ENCODE measurements at places on chromosomes 7 and 10.

GRCh38 chr7:158494162-158494586, 93.4 kb downstream of the PTPRN2 start:
- DNase-seq, result no peak

- DNase-seq, result no peak
Observed at GRCh38 chr7:42877862-42878261, 34.0 kb downstream of the C7orf25 start.

- no peak for DNase-seq
Observed at GRCh38 chr10:3639546-3639945, 145.5 kb downstream of the KLF6 start.

DNA sequence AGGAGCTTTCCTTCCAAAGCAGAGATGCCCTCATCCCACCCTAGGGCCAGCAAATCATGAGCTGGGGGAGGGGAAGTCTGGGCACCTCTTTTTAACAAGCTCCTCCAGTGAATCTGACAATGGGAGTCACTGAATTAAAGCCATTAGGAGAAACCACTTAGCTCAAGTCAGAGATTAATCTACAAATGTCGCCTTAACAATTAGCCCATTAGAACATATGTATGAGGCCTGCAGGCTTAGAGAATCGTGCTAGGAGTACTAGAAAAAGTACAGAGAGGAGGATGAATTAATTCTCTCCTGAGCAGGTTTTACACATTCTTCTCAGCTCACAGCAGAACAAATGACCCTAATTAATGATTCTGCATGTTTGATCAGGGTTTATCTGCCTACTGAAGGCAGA, 381.3 kb downstream of the KCNMA1 start:
- no peak for DNase-seq

GRCh38 chr10:114767101-114767985, 54.2 kb upstream of the FHIP2A start:
- no peak for DNase-seq

- DNase-seq, result no peak
Observed at GRCh38 chr10:106573106-106573505, 591.4 kb downstream of the SORCS1 start.

DNA sequence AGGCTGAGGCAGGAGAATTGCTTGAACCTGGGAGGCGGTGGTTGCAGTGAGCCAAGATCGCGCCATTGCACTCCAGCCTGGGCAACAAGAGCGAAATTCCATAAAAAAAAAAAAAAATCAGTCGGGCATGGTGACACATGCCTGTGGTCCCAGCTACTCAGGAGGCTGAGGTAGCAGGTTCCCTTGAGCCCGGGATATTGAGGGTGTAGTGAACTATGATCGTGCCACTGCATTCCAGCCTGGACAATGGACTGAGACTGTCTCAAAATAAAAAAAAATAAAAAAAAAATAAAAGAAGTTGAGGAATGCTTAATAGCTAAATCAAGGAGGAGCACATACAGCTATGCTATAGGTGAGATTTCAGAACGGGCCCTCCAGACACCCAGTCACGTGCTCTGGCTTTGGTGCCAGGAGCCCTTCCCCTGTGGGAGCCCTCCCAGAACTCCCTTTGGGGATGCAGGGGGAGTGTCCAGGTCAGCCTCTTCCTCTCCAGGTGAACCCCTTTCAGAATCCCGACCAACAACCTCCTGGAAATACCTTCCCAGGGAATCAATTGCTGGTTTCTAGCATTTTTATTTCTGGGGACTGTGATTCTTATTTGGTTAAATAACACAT, 42.9 kb upstream of the CTBP2 start:
- DNase-seq, result no peak

GRCh38 chr7:78862411-78862900, 591.0 kb downstream of the MAGI2 start:
- no peak for DNase-seq

- no peak for DNase-seq
Observed at GRCh38 chr10:3503299-3503698, 281.7 kb downstream of the KLF6 start.

DNA sequence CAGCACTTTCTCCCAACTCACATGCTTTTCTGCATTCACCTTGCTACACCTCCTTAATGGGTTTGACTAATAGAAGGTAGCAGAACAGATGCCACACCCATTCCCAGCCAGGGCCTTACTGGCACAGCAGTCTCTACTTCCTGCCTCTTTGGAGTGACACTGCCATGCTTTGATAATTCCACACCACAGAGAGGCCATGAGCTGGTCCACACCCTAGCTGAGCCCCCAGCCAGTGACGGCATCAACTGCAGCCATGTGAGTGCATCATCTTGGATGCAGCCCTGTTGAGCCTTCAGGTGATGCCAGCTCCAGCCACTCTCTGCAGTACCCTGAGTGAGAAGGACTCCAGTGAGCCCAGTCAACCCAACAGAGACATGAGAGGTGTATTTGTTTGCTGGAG, 27.5 kb upstream of the EZH2 start:
- no peak for DNase-seq

GRCh38 chr10:44771233-44771995, 139.7 kb upstream of the TMEM72 start:
- DNase-seq, result no peak

DNA sequence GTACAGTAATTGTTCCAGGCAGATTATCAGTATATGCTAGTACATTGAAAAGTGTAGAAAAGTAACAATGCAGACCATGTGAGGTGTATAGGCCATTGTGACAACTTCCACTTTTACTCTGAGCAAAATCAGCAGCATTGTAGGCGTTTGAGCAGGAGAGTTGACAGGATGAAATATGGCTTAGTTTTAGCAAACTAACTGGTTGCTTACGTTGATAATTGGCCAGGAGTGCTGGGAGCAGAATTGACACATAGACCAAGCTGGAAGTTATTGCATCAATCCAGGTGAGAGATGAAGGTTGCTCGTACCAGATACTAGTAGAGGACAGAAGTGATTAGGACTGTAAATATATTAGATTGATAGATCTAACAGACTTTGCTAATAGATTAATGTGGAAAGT, 46.0 kb downstream of the LCOR start:
- no peak for DNase-seq

- DNase-seq, result no peak
Observed at GRCh38 chr7:96021568-96021967, 249.2 kb downstream of the DYNC1I1 start.

- no peak for DNase-seq
Observed at GRCh38 chr7:43931346-43931745, 5.1 kb downstream of the UBE2D4 start.

DNA sequence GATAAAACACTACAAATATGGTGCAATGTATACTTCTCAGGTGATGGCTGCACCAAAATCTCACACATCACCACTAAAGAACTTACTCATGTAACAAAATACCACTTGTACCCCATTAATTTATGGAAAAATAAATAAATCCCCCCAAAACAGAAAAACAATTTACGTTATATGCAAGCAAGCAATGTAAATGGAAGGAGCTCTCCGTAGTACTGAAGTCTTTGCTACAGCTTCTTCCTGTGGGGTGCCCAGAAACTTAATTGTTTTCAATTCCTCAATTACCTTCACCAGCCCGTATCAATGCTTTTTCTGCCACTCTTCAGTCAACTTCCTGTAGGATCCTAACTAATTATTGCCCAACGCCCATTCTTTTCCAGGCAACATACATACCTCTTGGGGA, 138.1 kb downstream of the RELN start:
- no peak for DNase-seq

DNA sequence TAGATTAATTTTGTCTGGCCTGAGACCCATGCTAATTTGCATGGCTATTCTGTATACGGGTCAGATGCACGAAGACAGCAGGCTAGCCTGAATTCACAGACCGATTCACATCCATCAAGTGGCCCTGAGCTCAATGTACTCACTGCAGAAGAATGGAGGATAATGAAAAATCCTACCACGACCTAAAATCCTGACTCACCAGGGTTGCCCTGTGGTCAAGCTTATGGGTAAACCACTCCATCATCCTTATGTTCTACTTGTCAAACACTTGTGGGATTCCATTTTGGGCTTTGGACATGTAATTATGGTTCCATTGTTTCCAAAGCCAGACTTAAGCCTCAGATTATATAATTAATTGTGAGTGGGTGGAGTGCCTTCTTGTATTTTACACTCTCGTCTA, 110.4 kb upstream of the ZNF438 start:
- DNase-seq, result no peak

- no peak for DNase-seq
Observed at GRCh38 chr7:117205873-117206272, 117.0 kb downstream of the WNT2 start.

- no peak for DNase-seq
Observed at GRCh38 chr7:37674531-37674930, 9.0 kb upstream of the GPR141 start.

GRCh38 chr7:41977151-41977651, 259.8 kb downstream of the GLI3 start:
- peak; percentile 51 for DNase-seq

GRCh38 chr7:24880886-24881285, 99.1 kb downstream of the OSBPL3 start:
- no peak for DNase-seq

GRCh38 chr10:102648889-102649796, 4.9 kb downstream of the TRIM8 start:
- DNase-seq, result peak; percentile 46

All from right hindlimb (tissue), 1 donor.